ENCODE measurements at places on chromosomes 6 and 20.

GRCh38 chr6:22251348-22251747, 45.5 kb downstream of the PRL start:
- DNase-seq: no peak

GRCh38 chr20:53425941-53426340, 167.7 kb downstream of the ZNF217 start:
- no peak for DNase-seq

DNA sequence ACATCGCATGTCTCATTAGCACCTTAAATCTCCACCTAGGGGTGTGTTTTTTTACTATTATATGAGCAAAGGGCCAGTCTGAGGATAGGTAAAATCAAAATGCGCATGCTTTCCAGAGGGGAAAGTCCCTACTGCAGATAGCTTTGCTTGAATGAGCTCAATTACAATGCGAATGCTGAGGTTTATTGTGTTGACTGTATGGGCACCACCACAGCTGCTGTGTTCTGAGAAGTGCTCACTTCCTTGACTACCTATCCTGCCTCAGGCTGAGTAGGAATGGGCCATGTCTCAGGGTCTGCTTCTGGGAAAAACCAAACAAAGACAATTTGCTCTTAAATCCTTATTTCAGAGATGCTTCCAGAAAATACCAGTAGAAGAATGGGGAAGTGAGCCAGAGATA, 36.6 kb downstream of the MOCS1 start:
- DNase-seq: no peak

DNA sequence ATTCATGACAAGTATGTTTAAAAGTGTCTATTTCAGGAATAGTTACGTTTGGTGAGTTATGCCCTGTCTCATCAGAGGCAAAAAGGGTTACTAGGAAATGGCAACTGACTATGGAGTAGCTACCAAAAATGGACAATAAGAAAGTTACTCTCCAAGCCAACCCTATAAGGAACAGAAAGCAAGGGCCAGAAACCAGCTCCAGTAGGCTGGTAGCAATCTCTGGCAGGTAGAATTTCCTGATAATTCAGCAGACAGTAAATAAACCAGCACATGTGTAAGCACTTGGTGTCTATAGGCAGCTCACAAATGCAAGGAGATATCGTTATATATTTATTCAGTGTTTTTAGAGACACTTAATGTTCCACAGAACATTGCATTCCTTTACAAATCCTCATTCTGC, 20.3 kb downstream of the SOX4 start:
- no peak for DNase-seq

GRCh38 chr6:13248994-13249393, 79.3 kb downstream of the TBC1D7 start:
- no peak for DNase-seq

DNA sequence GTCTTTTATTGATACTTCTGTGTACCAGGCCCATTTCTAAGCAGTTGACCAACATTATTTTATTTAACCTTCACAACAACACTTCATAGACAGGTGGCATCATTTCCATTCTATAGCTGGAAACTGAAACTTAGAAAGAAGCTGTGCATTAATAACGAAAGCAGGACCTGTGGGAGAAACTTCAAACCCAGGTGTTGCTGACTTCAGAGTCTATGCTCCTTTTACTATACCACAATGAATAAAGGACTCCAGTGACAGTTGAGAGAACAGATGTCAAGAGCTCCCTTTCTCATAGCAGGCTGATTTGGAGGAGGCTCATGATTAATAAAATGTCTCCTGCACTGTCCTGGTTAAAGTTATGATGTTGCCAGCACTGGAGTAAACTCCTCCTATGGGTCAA, 56.6 kb upstream of the POU3F2 start:
- DNase-seq: no peak

DNA sequence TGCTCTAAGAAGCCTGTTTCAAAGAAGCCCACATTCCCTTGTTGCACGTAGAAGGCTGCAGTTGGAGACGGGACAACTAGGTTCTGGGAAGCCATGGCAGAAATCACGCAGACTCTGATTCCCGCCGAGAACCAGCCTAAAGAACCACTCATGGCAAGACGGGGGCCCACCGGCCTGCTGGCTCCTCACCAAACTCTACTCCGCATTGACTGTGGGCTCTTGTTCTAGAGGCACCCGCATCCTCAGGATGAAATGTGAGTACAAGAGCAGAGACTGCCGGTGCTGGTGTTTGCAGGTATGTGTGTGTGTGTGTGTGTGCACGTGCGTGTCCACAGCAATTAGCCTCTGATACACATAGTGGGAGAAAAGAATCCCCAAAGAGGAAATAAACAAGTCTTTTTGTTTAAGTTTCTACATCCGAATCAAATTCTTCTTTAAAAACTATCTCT, 42.3 kb upstream of the NR2E1 start:
- no peak for DNase-seq
